ENCODE measurements at places on chromosomes 4 and X. TPM values are rescaled to one million over a fixed set of nuclear protein-coding genes. Genes with fewer than 3 reads are reported as not detected.

GRCh38 chr4:139686130-139686529 lies 20.5 kb downstream of the MGST2 start:
- no peak for DNase-seq

DNA sequence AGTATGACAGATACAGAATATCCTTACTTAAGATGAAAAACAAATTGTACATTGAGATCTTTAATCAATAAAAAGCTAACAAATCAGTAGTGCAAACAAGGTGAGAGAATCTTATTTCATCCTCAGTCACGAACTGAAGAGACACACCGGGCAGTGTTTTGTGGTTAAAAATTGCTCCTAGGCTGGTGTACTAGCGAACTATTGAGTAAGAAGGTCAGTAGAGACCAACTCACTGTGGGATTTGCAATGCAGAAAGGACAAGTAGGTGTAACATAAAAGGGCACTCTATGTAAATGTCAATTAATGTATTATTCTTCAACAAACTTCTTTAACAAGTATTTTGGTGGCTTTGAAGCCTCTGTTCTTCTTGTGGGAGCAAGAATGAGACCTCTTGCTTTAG lies 260.2 kb upstream of the PPARGC1A start:
- no peak for DNase-seq

GRCh38 chr4:101501421-101501820 lies 154.1 kb upstream of the PPP3CA start:
- DNase-seq = no peak

- no peak for DNase-seq
Measured at GRCh38 chr4:78592088-78592783, 40.7 kb downstream of the ANXA3 start.

GRCh38 chr4:73432169-73433000 lies 3.6 kb upstream of the AFP start:
- DNase-seq = no peak

- peak; percentile 60 for DNase-seq
Measured at GRCh38 chrX:153900831-153901752, 3.4 kb upstream of the AVPR2 start.

DNA sequence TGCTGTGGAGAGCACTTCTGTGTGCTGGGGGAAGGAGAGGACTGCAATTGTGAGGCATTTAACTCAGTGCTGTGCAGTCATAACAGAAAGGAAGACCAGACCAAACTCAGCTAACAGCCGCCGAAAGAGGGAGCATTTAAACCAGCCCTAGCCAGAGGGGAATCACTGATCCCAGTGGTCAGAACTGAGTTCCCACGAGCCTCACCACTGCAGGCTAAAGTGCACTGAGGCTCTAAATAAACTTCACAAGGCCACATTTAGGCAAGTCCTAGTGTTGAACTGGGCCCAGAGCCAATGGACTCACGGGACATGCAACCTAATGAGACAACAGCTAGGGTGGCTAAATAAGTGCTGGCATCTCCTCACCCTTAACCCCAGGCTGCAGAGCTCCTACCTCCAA lies 20.4 kb downstream of the IQCM start:
- no peak for DNase-seq

- no peak for DNase-seq
Measured at GRCh38 chr4:109576462-109576861, 16.4 kb downstream of the MCUB start.

GRCh38 chrX:134023851-134024281 lies 38.5 kb upstream of the GPC3 start:
- DNase-seq = no peak

- DNase-seq = no peak
Measured at GRCh38 chrX:140389331-140389730, 115.5 kb downstream of the SOX3 start.

DNA sequence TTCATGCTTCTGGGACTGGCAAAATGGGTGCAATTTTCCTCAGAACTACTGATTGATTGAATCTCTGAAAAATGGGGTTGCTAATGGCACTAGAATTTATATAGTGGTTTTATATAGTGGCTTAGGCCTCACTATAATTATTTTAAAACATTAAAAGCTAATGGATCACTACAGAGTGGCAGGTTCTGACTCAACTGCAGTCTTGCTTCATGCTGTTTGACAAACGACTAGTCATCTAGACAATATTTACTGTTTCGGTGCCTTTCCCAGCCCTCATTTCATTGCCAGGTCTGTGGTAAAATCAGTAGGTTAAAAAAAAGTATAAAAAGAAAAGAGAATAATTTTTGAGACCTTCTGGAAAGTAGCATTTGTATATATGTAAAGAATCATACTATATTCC lies 352.8 kb upstream of the ATOH1 start:
- DNase-seq = no peak

DNA sequence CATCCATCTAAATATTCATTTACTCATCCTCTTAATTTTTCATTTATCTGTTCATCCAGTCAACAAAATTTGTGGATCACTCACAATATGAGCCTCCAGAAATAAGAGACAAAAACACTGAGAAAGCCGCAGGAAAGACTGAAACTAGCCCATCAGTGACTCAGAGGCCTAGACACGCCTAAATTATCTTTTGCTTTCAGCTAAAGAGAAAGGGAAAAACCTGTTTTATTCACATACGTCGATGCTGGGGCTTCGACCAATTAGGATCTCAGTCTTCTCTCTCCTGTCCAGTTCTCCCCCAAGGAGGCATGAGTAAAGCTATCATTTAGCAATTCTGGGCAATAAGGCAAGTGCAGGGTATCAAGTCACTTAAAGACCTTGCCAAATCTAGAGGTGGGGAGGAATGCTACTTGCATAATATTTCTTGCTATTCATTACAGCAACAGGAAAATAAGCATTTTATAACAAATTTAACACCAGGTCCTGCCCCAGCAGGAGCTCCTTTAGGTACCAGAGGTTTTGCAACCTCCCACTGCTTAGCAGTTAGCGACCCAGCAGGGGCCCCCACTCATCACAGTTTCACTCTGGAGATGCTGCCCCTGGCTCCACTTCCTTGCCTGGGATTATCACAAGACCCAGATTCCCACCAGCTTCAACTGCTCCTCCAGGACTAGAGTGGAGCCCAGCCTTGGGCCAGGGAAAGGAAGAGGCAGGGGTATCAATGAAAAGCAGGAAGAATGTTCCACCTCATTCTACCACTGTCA lies 30.1 kb upstream of the TMEM154 start:
- peak; percentile 41 for DNase-seq

GRCh38 chr4:77777135-77777807 lies 41.9 kb downstream of the CNOT6L start:
- no peak for DNase-seq

DNA sequence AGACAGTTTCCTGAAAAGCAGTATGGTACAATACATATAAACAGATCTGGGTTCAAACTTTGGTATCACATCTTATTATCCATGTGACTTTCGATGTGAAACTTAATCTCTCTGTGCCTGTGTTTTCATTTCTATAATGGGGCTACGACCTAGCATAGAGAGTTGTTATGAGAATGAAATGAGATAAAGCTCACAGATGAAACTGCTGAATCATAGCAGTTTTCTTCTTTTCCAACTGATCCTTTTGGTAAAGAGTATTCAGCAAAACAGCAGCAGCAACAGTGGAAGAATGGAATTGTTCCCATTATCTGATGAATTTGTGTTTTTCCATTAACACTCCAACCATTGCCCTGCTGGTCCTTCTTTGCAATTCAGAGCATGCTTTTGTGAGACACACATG lies 16.3 kb downstream of the AMBN start:
- DNase-seq = no peak

DNA sequence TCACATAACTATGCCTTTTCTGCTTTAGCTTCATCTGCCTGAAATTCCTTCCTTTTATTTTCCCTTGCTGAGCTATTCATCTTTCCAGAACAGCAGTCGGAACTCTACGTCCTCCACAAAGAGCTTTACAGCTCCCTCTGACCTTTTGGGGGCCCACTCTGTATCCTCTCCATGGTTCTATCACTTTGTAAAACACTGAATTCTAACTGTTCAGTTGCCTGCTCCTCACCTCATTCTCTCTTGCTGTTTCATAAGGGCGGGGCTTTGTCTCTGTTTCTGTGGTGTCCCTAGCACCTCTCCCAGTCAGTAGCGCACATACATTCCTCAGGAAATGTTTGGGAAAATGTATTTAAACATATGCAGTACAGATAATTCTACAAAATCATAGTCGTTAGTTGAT lies 737.0 kb downstream of the RAB28 start:
- DNase-seq = no peak

DNA sequence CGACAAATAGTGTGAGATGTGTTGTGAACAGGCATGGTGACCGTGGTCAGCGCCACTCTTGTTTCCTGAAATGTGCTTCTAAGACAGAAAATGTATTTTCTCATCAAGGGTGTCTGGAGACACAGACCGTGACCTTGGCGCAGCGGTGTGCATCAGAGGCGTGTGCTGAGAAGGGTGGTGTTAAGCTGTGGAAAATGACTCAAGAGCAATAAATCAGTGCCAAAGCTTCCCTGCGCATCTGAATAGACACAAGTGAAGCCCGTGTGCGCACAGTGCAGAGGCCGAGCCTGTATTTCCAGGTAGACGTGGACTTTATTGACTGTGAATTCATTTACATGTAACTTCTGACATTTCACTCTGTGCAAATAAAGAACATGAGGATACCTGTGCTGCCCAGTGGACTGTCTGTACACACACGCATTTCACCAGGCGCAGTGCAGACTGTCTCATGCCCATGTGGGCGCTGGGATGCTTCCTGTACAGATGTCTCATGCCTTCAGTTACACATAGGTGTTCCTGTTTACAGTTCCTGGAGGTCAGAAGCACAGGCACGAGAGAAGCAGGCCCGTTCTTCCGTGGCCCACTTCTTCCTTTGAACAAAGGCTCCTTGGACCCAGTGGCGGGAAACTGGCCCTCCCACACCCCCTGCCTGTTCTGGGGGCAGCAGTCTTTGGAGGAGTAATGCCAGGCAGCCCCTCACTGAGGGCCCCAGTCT lies 31.9 kb downstream of the NSG1 start:
- no peak for DNase-seq

DNA sequence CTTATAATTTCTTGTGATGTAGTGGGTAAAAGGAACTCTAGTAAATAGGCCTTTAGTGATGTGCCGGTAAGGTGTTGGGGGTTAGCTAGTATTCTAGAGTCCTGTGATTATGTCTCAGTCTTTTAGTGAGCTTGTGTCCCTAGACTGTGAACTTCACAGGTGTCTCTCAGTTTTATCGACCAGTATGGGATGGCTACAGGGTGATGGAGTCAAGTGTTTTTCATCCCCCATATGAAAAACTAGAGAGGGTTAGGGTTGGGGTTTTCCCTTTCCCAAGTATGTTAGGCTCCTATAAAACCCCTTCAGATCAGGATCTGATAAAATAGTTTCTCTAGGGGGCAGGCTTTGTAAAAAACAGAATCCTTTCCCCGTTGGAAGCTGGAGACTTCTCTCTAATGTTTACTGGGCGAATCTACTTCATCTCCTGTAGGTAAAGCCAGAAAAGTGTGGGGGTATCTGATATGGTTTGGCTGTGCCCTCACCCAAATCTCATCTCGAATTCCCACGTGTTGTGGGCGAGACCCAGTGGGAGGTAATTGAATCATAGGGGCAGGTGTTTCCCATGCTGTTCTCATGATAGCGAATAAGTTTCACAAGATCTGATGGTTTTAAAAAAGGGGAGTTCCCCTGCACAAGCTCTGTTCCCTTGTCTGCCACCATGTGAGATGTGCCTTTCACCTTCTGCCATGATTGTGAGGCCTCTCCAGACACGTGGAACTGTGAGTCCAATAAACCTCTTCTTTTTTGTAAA lies 120.8 kb downstream of the DTHD1 start:
- no peak for DNase-seq

DNA sequence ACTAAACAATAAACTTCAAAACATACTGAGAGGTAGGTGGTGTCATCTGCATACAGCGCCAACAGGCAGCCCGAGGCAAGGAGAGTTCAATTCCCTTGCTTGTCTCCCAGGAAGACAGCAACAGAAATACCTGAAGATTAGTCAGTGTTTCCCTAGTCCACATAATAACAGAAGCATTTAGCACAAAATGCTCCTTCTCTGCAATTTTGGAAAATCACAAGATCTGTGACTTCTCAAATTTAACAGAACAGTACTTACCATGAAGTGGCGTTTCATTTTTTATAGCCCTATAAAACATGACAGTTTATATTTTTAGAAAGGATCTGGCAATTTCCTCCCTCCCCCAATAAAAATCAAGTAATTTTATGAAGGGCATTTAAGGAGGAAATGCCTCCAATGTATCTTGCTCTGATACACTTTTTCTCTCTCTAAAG lies 67.1 kb upstream of the MYOZ2 start:
- peak; percentile 85 for DNase-seq

DNA sequence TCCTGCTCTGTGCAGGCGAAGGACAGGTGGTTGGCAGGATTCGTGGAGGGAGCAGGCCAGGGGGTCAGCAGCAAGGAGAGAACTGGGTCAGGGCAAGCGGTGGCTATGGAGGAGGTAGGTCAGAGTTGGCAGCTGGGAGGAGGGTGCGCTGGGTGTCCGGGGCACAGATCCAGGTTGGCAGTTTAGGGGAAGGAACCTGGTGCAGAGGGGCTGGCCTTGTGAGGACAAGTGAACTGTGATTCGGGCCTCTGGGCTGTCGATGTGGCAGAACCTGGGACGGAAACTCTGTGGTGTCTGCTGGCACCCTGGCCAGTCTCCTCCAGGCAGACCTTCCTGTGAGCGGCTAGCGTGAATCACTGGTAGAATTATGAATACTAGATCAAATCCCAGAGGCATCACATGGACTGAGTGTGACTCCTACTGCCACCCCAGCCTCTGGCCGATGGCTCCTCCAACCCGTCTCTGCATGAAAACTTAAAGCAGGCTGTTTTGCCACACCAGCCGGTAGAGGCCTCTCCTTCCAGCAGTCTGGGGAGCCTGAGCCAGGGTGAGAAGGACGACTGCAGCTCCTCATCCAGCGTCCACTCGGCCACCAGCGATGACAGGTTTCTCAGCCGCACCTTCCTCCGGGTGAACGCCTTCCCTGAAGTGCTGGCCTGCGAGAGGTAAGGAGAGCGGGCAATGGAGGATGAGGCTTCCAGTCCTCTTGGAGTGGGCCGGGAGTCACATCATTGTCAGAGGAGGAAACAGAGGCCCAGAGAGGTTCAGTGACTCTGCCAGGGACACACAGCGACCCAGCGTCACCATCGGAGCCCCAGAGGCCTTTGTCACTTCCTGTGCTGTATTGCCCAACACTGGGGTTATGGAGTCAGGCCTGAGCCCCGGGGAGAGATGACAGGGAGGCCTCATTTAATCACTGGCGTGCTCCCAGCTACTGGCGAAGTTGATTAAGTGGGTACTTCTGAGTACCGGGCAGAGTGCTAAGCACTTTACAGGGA lies 20.3 kb downstream of the EVC start:
- DNase-seq = no peak

DNA sequence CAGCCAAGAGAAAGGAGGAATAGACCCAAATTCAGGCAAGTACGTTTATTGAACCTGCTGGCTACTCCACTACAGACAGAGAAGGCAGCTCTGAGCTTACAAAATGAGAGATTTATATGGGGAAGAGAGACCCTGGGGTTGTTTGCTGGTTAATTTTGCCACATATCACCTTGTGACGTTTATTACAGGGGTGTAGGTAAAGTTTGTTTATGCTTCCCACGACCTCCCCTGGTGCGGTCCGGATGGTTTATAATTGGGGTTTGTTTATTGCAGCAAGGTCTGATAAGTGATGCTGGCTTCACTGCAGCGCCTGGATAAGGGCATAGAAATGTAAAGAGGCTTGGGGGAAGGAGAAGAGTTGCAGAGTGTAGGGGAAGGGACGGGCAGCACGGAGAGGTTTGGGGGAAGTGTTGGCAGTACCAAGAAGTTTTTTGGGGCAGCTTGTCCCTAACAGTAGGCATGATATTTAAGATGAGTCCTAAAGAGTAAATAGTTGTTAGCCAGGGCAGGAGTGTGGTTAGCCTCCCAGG lies 12.6 kb downstream of the BEX1 start:
- no peak for DNase-seq

INTS6L gene
- polyA plus RNA-seq = 14.5 TPM

MAGEB10 gene
- polyA plus RNA-seq = not detected

MAPK10 gene
- 6.8 TPM for polyA plus RNA-seq

EVC2 gene
- polyA plus RNA-seq = 1.1 TPM

SAGE1 gene
- polyA plus RNA-seq = not detected
